Ureter (tissue), 1 donor: ENCODE measurements at places on chromosomes 16 and 17. TPM values are rescaled to one million over a fixed set of nuclear protein-coding genes. Genes with fewer than 3 reads are reported as not detected.

DNA sequence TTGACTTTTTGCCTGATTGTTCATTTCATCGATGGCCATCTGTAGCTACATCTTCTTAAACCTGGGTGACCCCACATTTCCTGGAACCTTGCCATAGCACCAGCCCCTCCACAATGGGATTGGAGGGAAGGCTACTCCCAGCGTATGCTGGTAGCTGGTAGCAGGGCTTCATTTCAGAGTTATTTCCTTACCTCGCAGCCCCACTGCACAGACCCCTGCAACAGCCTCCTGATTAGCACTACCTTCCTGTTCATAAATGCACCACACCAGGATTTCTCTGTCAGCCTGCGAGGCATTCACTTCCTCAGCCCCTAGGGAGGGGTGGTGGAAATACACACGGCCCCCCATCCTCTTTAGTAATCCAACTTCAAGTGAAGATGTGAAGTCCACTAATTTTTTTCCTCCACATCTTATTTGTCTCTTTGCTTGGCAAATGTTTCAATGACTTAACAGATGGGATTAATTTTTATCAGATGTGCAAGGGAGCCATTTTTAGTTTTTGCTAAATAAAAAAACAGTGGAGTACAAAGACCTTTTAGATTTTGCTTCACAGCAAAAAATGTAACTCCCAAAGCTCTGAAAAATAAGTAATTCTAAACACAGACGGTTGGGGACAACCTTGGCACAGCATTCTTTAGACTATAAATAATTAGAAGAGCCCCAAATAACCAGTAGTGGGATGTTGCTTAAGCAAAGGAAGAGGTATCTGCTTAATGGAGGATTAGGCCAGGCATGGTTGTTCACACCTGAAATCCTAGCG lies 76.6 kb downstream of the CLEC16A start:
- no peak for DNase-seq

DNA sequence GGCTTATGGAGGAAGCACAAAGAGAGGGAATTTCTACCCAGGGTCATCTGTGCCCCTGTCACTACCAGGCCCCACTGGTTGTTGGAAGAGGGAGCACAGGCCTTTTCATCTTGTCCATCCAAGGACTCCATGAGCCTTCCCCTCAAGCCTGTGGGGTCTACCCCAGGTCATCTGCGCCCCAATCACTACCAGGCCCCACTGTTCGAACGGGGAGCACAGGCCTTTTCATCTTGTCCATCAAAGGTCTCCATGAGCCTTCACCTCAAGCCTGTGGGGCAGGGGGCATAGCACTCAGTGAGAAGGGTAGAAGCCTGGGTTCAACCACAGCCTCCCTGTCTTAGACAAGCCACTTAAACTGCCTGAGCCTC lies 101.5 kb upstream of the CDH5 start:
- DNase-seq = no peak

GRCh38 chr17:61225178-61225882 lies 174.3 kb upstream of the TBX2 start:
- DNase-seq = no peak

GRCh38 chr16:89116341-89117226 lies 22.9 kb downstream of the ACSF3 start:
- no peak for DNase-seq

GRCh38 chr17:78886954-78887353 lies 16.0 kb downstream of the CEP295NL start:
- no peak for DNase-seq

- DNase-seq = peak; percentile 55
These were observed 215.9 kb downstream of the RPTOR start for GRCh38 chr17:80760511-80760911.

DNA sequence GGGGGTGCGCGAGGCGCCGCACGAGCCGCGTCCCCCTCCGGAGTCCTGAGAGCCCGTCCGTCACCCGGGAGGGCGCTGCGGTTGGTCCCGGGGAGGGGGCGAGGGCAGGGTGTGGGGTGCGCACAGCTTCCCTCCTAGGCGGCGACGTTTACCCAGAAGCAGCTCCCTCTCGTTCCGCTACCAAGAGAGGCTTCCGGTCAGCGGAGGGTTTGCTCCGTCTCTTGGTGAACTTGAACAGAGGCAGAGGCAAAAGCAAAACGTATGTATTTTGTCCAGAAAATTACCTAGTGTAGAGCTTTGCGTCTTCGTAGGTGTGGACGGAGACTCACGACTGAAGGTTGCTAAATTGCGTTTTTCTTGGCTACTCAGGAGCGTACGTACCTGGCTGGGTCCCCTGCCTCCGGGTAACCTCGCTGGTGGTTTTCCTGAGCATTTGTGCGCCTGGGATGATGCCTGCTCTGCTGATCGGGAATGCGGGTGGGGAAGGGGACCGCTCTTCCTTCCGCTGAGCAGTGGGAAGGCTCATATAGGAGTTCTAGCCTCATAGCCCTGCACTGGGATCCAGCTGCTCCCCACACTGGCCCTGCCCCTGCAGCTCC lies 833 bp downstream of the WSCD1 start:
- DNase-seq = no peak

- no peak for DNase-seq
These were observed 13.7 kb downstream of the ACSM1 start for GRCh38 chr16:20683812-20684211.

- DNase-seq = no peak
These were observed 88.8 kb downstream of the ARHGAP44 start for GRCh38 chr17:12877953-12878669.

DNA sequence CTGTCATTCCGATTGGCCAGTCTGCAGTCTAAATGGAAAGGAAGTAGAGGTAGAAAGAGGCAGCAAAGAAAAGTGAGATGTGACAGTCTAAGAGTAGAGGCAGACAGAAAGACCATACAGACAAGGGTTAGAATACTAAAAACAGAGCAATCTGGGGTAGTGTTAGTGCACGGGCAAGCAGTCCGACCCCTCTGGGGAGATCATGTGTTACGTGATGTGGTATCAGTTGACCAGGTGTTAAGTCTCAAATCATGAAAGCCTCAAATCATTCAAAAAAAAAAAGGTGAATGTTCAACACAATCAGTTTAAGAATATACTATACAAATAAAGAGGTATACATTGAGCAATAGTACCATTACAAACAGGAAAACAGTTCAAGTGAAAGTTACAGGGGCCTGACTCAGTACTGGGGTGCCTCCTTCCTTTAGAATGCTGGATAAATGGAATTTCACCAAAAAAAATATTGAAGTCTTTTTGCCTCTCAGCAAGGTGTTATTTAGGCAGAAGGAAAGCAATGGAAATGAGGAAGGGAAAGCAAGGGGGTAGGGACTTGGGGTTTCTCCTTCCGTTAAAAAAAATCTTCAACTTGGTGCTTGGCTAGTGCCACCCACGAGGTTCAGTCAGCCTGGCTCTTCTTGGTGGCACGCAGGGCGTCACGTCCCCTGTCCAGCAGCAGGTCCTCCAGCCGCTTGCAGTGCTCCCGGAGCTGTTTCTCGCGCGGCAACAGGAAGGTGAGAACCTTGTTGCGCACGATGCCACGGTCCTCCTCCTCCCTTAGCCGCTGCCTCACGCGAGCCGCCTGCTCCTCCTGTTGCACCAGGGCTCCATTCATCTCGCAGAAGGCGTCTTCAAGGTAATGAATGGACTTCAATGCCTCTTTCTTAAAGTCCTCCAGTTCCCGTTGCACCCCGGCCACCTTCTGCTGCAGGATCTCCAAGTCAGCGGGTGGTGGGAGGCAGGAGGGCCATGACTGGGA lies 616 bp downstream of the CCDC182 start:
- DNase-seq = no peak

DNA sequence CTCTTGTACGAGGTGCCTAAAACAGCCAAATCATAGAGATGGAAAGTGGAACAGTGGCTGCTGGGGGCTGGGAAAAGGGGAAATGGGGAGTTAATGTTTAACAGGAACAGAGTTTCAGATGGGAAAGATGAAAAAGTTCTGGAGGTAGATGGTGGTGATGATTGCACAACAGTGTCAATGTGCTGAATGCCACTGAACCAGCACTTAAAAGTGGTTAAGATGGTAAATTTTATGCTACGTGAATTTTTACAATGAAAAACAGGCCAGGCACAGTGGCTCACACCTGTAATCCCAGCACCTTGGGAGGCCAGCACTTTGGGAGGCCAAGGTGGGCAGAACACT lies 130.4 kb downstream of the C16orf78 start:
- DNase-seq = no peak

The RNF227 gene
- total RNA-seq = 2.5 TPM

The CA5A gene
- not detected for total RNA-seq

The KLHL10 gene
- 0.44 TPM for total RNA-seq

The DEXI gene
- 33.9 TPM for total RNA-seq

The C16orf89 gene
- total RNA-seq = 10.0 TPM

The PRRT2 gene
- 10.6 TPM for total RNA-seq

The NPW gene
- not detected for total RNA-seq
